ENCODE measurements at places on chromosomes 1 and 21.

DNA sequence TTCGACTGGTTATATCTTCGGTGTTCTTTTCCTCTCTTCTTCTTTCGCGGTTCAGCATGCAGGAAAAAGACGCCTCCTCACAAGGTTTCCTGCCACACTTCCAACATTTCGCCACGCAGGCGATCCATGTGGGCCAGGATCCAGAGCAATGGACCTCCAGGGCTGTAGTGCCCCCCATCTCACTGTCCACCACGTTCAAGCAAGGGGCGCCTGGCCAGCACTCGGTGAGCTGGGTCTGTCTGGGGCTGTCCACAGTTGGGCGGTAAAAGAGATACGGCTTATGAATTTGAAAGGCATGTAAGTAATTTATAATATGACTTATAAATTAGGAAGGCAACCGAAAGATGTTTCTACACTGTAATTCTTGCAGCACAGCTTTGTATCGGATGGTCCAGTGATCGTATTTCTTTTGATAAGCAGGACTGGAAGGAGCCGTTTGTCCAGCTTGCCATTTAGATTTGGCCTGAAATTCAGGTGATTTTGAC lies 334 bp downstream of the CTH start:
- DNase-seq: no peak

DNA sequence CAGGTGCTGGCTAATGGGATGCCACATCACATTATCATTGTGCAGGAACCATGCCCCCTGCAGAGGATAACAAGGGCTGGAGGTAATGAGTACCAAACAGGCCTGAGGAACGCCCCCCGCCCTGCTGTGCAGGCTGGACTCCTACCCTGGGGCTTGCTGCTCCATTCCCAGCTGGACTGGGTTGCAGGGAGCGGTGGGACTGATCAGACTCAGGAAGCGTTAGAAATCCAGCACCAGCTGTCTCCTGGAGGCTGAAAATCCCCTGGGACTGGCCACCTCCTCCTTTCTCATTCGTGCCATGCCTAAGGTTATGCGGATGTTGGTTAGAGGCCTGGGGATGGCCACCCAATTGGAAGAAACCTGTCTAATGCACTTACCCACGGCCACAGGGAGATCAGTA lies 36.9 kb upstream of the POU3F1 start:
- no peak for DNase-seq

DNA sequence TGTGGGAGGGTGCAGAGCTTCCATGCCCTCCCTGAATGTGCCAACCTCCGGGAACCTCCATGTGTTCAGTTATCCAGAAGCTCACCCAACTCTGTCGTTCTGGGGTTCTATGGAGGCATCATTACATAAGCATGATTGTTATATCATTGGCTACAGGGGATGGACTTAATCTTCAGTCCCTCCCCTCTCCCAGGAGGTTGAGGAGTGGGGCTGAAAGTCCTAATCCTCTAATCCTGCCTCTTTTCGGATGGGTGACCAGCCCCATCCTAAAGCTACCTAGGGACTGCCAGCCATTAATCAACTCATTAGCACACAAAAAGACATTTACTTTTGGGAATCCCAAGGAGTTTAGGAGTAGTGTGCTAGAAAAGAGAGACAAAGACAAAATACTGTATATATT lies 32.0 kb upstream of the PSEN2 start:
- no peak for DNase-seq

DNA sequence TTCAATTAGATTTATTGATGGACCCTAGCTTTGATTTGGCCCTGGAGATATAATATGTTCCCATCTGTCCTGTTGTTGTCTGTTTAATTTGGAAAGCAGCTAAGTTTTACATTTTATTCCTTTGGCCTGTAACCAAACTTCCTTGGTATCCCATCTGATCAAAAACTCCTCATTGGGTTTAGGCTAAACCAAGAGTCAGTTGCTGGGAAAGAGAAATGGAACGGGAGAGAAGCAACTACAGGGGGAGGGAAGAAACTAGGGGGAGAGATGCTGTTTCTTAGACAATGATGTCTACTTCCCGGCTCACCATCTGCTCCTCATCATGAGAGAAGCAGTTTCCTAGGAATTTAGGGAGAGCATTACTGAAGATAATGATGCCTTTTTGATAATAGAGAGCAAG lies 141.8 kb downstream of the SYT2 start:
- DNase-seq: no peak

GRCh38 chr1:35452106-35452774 lies 105.0 kb downstream of the KIAA0319L start:
- no peak for DNase-seq

DNA sequence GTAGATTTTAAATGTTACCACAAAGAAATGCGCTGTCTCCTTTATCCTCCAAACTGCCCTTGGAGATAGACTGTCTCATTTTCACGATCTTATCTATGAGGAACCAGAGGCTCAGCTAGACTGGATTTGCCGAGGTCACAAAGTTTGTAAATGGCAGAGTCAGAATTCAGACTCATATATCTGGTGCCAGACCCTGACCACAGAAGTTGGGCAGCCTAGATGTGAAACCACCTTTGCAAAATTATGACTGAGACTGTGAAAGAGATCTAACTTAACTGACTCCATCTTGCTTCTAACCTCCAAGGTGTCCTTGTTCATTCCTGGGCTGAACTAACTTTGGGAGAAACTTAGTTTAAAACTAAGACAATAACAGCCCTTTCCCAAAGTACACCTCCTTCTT lies 14.1 kb downstream of the CNR2 start:
- DNase-seq: peak; percentile 79

- no peak for DNase-seq
Measured at GRCh38 chr21:29549614-29550013, 250.9 kb downstream of the BACH1 start.

- no peak for DNase-seq
Measured at GRCh38 chr1:199978408-199978940, 49.0 kb upstream of the NR5A2 start.

DNA sequence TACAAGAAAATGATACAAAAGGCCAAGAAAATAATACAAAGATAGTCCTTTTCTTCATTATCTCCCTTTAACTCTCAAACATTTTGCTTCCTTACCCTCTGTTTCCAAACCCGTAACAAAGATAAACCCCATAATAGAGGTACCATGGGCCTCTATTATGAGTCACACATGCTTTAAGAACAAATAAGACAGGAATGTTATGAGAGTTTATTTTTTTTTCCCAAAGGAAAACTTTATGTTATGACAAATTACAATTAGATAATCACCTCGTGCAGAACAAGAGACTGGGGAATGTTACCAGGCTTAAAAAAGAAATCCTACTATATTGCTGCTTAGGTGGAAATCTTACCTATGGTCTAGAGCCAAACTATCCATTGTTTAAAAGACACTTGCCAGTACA lies 272.0 kb downstream of the BRINP3 start:
- DNase-seq: no peak

GRCh38 chr1:241695246-241696171 lies 43.4 kb downstream of the WDR64 start:
- no peak for DNase-seq

DNA sequence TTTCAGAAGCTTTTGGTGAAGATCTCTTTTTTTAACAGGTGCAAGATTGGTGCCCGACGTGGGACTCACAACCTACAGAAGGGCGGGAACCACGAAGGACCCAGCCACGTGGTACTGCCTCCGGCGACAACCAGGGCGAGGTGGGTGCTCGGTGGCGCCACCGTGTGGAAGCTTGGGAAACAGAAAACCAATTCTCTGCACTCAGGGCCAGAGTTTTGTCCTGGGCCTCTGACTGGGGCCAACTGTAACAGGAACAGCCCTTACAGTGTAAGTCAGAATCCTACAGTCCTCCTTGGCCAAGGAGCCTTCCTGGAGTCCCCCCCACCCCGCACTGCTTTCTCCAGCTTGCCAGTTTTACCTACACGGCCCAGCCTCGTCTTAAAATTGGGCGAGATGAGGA lies 11.6 kb upstream of the S100A7A start:
- peak; percentile 58 for DNase-seq

DNA sequence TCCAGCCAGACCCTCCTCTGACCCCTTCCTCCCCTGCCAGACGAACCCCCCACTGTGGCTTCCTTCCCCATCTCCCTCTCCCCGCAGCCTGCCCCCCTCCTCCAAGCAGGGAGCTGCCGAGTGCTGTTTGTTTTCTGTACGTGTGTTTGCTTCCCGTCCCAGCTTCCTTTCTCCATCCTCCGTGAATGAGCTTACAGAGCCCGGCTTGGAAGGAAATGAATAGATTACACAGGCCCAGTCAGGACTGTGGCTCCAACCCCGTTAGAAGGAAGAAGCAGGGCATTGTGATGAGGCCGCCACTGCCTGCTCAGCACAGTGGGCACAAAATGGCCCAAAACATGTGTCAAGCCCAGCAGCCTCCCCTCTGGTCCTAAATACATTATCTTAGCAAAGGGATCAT lies 123.2 kb downstream of the IGSF21 start:
- DNase-seq: no peak

- DNase-seq: peak; percentile 13
Measured at GRCh38 chr1:147598621-147599361, 57.5 kb downstream of the BCL9 start.

DNA sequence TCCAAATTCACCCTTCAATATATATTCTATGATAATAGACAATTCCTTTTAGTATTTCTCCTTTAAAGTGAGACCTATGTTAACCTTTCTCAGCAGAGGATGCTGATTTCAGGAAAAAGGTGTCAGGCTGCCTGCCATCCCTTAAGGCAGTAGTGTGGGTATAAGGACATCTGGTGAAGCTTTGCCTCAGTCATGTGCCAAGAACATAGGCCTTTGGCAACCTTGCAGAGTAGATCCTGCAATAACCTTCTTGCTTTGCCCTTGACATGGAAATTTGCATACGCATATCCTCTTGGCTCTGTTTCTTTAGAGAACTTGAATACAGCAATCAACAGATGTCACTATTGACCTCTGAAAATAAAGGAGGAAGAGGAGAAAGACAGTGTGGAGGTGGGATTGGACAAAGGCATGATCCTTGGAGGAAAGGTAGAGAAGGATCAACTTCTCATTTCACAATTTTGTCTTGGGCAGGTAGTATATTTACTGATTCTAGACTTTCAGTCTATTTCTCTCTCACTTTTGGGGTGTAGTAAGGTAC lies 21.1 kb upstream of the ZRANB2 start:
- no peak for DNase-seq

DNA sequence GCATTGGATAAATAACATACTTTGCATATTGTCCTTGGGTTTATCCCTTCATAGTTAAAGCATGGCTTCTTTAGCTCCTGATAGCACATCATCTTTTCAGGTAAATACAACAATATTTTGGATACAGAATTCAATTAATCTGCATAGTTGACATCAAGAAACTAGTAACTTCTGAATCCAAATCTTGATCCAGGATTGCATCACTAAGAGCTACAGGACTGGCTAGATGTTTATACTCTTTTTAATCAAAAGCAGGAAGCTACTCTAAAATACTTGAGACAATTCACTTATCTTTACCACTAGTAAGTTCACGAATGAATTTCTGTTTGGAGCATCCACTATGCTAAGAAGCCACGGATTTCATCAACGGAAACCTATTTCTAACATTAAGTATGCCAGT lies 54.2 kb upstream of the SLC44A3 start:
- no peak for DNase-seq

DNA sequence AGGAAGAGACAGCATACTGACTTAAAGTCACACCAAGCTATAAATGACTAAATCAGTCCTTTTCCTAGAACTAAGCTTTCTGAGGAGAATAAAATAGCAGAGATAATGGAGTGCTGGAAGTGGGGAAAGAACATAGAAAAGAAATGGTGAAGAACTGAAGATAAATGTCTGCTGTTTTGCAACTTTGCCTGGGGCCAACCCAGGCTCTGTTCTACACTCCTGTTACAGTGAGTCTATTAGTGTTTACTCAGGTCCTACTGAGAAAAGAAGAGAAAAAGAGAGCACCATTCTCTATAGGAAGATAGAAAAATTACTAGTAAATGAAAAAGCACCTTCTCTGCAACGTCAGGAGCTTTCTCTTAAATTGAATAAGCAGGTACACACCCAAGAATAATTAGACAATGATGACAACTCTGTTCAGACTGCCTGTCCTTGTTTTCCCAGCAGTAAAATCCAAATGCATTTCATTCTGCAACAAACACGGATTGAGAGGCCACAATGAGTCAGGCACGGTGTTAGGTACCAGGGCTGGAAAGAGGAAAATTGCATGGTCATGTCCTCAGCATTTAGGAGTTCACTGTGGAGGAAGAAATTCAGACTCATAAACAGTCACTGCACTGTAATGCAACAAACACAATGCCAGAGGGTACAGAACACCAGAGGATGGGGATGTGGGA lies 139.4 kb upstream of the CAMK1G start:
- no peak for DNase-seq

- no peak for DNase-seq
Measured at GRCh38 chr1:32771561-32772280, 45.4 kb downstream of the YARS1 start.

- DNase-seq: no peak
Measured at GRCh38 chr1:942864-943533, 16.1 kb downstream of the NOC2L start.

DNA sequence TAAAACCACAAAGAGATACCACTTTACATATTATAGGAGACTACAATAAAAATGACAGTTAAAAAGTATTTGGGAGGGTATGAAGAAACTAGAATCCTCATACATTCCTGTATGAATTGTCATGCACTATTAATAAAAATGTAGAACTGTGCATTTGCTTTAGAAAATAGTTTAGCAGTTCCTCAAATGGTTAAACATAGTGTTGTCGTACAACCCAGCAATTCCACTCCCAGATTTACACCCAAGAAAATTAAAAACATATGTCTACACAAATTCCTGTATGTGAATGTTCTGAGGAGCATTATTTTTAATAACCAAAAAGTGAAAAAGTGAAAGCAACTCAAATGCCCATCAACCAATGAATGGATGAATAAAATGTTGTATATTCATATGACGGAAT lies 23.1 kb upstream of the PDE4B start:
- no peak for DNase-seq

GRCh38 chr1:53502641-53503432 lies 43.6 kb downstream of the DMRTB1 start:
- no peak for DNase-seq

DNA sequence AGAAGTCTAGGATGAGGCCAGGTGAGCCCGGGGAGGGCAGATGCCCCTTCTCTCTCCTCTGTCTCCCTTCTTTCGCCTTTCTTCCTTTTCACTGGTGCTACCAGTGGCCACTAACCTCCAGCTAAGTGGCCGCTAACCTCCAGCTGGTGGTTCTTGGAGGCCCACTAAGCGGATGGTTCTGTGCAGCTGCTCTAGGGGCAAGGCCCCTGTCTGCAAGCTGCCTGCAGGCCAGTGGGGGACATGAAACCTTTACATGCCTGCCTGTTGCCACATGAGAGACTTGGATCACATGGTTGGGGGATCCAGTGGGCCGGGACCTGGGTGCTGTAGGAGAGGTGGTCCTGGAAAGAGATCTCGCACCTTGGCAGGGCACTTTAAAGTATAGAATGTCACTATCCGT lies 17.7 kb downstream of the IKBKE start:
- DNase-seq: no peak

GRCh38 chr1:109787211-109787844 lies 23.6 kb upstream of the EPS8L3 start:
- no peak for DNase-seq

- DNase-seq: no peak
Measured at GRCh38 chr1:177571485-177572076, 398.3 kb downstream of the SEC16B start.

- peak; percentile 43 for DNase-seq
Measured at GRCh38 chr1:14915356-14916054, 238.0 kb upstream of the TMEM51 start.
